SK-N-DZ (cell line): ENCODE measurements at places on chromosomes 4 and X.

GRCh38 chr4:108933046-108933445 is 170.2 kb upstream of the ETNPPL start:
- DNase-seq: no peak

DNA sequence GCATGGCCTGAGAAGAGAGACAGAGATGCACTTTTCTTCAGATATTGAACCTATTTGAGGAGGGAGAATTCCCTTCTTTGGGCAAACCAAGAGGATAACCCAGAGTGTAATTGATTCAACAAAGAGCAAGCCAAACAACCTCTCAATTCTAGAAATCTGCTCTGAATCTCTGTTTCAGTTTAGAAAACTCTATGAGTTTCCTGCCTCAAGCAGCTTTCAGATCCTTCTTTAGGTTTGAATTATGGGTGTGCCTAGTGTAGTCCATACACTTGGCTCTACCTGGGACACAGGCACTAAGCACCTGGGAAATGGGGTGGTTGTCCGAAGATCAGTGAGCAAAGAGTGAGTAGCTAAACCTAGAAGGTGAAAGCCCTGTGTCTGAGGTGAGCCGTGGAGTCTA is 52.0 kb upstream of the MTMR8 start:
- DNase-seq: no peak

GRCh38 chrX:140521393-140521792 is 16.5 kb upstream of the SOX3 start:
- DNase-seq: no peak

DNA sequence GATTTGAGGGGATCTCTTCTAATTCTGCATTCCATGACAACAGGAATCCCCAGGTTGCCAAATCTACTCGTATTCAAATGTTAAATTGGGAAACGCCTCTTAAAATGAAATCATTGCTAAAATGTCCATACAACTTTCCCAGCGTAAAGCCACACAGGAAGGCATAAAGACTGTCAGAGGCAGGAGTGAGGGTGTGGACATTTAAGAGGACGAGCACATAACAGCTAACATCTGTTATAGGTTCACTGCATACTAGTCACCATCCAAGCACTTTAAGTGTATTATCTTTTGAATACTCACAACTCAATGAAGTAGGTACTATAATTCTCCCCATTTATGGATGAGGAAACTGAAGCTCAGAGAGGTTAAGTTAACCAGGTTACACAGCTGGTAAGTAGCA is 35.6 kb downstream of the ATG4A start:
- no peak for DNase-seq

DNA sequence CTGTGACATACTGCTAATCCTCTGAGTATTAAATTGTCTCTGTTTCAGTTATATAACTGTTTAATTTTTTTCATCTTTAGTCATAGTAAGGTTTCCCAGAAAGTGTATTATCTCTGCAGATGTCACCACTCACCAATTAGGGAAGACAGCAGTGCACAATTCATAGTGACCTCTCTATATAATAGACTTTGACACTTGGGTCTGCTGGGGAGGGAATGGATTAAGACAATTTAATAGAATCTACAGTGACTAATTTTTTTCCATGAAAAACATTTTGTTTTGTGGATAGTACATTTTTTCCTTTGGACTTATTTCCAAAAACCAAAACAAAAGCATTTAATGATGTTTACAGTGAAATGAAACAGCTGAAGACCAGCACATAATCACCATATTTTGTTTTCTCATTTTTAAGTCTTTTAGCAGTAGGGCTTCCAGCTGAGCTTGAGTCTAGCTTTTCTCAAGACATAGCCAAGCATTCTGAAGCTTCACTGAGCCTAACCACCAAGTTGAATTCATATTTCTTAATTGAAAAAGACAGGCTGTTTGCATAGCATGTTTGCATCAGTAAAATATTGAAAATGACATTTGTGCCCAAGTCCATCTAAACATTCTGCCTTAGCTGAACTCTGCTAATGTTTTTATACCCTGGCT is 69.5 kb downstream of the PCDH19 start:
- DNase-seq: no peak

- peak; percentile 38 for DNase-seq
Measured at GRCh38 chrX:139203651-139204570, 326.6 kb upstream of the F9 start.

- DNase-seq: no peak
Measured at GRCh38 chrX:150463566-150463965, 100.4 kb downstream of the MAMLD1 start.

GRCh38 chr4:176642472-176642871 is 150.2 kb downstream of the VEGFC start:
- DNase-seq: no peak

DNA sequence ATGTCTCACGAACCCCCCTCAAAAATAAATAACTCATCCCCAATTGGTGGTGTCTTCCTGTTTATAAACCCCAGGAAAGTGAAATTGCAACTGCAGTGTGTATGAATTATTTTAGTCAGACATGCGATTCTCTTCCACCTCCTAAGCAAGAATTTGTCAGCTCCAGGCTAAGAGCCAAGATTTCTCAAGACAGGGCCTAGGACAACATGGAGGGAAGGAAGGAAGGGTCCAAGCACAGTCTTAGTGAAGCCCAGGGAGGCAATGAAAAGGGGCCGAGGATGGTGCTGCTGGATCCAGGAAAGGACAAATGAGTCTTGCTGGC is 20.0 kb downstream of the SH3KBP1 start:
- DNase-seq: no peak

GRCh38 chr4:100576570-100576969 is 58.7 kb upstream of the EMCN start:
- DNase-seq: no peak

GRCh38 chr4:243426-243825 is 61.8 kb downstream of the ZNF732 start:
- no peak for DNase-seq

- DNase-seq: peak; percentile 2
Measured at GRCh38 chr4:84258905-84259830, 239.9 kb downstream of the NKX6-1 start.

GRCh38 chrX:136880452-136881013 is at the start of gene RBMX:
Gene RBMX (minus strand): TSS chrX:136880725. CDS start chrX:136879427, 1,298 bp downstream.
- peak; percentile 94 for DNase-seq

DNA sequence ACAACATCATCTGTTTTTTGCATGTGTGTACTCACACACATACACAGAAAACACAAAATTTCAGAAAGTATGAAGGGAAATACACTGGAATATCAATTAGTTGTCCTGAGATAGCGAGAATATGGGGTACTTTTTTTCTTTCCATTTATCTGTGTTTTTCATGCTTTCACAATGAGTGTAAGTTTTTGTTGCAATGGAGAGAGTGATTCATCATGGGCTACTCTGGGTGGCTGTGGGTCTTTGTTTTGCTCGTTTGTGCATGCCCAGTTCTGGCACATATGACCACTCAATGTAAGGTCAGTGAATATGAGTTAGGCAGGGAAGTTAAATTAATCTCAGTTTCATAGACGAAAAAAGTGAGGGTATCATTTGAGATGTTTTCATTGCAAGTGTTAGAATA is 26.9 kb downstream of the XK start:
- no peak for DNase-seq

GRCh38 chr4:54745031-54745770 is 87.4 kb downstream of the KIT start:
- DNase-seq: no peak

DNA sequence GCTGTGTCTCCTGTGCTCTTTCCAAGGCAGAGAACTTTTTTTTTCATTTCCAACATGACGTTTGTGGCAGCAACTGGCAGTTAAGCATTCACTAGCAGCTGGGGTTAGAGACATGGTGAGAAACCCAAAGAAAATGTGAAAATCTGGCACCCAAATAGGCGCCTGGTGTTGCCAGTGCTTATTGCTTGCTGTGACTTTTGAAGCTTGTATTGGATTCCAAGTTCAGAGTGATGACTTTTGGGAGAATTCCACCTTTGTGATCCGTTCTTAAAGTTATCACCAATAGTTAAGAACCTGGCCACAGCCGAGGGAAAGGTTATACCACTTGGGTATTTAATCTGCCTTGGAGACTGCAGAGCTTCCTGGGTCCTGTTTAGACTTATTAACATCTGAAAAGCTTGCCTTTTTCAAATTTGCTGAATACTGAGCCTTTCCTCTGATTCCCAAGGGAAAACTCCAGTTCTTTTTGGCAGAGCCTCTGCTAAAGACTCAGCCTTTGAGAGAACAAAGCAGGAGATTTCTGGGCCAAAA is 101.0 kb downstream of the OPHN1 start:
- no peak for DNase-seq

GRCh38 chr4:165288226-165288625 is 39.2 kb upstream of the MSMO1 start:
- DNase-seq: no peak

DNA sequence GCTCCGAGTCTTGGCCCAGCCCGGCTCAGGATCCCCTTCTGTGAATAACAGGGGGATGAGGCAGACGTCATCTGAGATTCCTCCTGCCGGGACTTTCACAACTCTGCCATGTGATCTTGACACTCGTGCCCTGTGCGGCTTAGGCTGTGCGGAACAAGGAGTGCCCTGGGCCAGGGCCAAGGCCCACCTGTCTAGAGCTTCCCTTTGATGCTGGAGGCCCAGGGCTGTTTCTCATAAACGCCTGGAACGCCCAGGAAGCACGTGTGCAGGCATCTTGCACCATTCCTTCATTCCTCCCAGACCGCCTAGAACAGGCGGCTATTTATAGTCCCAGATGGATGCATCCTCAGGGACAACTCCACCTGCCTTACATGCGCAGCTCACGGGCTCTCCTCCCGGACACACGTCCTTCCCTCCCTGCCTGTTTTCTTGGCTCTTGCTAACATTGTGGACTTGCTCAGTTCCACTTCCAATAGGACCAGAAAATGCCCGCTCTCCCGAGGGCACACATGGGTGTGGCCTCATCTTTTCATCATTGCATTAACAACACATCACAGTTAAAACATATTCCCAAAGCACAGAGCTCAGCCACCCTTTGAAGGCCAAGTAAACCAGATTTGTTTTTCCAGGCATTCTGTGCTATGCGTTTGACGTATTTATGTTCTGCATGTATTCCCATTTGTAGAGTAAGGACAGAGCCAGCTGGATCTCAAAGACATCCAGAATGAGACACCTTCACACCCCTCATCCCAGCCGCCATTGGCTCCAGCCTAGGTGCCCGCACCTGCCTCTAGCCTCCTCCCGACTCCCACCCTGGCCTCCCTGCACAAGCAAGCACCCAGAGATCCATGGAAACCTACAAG is 57.2 kb downstream of the ABLIM2 start:
- no peak for DNase-seq

DNA sequence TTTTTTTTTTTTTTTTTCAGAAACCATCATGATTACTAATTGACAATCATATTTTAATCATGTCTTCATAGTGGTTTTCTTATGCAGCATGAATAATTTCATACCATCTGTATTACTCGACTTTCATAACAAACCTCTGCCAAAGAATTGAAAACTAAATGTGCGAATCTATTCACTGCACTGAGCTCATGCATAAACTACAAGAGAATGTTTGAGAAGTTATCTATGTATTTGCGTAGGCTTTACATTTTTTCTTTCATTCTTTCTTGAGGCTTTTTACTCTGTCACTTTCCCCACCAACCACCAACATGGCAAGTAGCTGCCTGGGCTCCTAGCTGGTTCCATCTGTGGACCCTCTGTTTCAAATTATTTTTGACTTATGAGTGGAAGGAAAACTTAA is 1761.0 kb downstream of the STIM2 start:
- DNase-seq: no peak

GRCh38 chr4:56040842-56041241 is 92.1 kb downstream of the CEP135 start:
- no peak for DNase-seq

DNA sequence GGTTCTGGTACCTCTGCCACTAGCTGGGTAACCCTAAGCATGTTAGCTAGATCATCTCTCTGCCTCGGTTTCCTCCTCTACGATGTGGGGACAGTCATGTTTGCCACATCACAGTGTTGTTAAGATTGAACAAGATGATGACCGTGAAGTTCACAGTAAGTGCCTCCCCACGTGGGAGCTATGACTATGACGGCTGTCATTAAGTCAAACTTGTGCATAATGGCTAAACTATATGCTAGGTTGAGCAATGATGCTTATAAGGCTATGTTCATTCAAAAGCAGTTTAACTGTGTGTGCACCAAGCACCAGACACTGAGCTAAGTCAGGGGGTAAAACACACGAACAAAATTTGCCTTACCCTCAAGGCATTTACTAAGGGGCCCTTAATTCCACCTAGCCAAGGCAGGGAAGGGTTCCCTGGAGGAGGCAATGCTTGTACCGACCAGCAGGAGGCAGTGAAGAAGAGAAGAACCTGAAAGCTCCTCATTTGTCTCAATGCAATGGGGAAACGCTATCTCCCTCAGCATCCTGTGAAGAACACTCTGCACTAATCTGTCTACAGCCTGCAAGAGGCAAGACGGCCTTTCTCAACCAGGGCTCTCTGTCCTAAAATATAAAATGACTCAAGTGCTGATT is 52.9 kb downstream of the MAP7D2 start:
- DNase-seq: no peak

GRCh38 chr4:2433609-2434350 is 15.0 kb downstream of the CFAP99 start:
- no peak for DNase-seq

GRCh38 chr4:54872261-54872660 is 214.5 kb downstream of the KIT start:
- DNase-seq: no peak

- DNase-seq: no peak
Measured at GRCh38 chr4:121077496-121077895, 5.2 kb upstream of the NDNF start.
